MCF 10A (cell line): ENCODE measurements at places on chromosomes 5 and 9. TPM values are rescaled to one million over a fixed set of nuclear protein-coding genes. Genes with fewer than 3 reads are reported as not detected.

- no peak for DNase-seq
These were observed 59.0 kb downstream of the SCAMP1 start for GRCh38 chr5:78419396-78419795.

Gene PCDHGA11
- total RNA-seq: 0.30 and 0.76 TPM in 2 replicates

DNA sequence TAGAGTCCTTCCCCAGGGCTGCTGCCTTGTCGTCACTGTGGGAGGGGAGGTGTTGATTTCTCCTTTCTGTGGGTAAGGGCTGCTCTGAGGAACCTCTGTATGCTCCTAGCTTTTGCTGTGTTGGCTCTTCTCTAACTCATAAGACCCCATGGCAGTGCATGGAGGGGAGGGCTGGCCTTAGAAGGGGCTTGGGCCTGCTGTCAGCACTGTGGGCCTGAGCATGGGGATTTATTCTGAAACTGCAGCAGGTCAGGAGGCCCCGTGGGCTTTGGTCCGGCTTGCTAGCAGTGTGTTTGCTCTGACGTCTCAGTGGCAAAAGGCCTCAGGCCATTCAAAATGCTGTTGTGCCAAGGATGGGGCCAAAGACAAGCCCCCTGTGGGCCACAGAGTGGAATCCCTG, 6.8 kb downstream of the FGF18 start:
- no peak for DNase-seq

GRCh38 chr9:90881648-90882047, 80.0 kb downstream of the SYK start:
- no peak for DNase-seq

Gene RPP25L
- total RNA-seq: 41.6 and 42.8 TPM in 2 replicates

DNA sequence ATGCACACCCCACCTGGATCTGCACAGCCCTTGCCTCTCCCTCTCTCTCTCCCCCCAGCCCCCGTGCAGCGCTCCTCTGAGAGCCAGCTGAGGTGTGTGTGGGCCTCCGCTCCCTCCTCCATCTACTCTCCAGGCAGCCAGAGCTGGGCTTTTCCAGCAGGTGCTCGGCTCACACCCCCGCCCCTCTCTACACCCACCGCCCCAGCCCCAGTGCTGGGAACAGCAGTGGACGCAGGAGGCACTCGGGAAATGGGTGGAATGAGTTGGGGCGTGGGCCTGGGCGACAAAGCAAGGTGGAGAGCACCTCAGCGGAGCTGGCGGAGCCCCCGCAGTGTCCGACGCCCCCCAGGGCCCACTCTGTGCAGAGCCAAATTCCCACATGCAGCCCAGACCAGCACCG, 13.3 kb upstream of the LHX3 start:
- no peak for DNase-seq
